ENCODE measurements at places on chromosomes 1 and 21.

DNA sequence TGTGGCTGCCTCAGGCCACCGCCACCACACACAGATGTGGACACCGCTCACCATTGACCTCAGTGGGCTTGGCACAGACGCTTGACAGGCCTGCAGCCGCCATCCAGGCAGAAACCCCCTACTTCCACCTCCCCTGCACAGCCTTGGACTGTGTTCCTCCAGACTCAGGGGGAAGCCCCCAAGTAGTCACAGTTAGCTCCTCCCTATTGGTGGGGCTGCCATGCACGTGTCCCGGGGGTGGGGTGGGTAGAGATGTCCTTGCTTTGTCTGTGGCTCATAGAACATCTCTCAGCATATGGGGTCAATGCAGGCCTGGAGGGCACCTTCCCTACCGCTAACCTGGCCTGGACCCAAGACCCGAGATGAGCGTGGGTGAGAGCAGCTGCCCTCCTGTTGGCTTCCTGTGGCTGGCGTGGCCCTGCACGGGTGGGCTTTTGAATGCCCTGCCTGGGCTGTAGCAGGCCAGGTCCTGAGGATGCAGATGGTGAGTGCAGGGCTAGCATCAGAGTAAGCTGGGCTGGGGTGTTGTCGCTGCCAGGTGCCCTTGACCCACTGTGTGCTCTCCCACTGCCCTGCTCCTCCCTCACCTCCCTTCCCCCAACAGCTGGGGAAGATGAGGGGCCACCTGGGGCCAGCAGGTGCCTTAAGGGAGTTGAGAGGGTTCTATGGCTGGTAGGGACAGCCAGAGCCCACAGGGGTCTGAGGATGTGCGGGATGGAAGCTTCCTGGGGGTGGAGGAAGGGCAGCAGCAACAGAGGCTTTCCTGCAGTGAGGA is 6.2 kb downstream of the CROCC start:
- DNase-seq, result no peak
- no peak overlapping the region for H3K4me3 ChIP-seq
- no peak overlapping the region for H3K27ac ChIP-seq
- peaks cover 12% of the 10 kb centered on the region for H3K4me1 ChIP-seq
- peaks cover 26% of the 10 kb centered on the region for H3K36me3 ChIP-seq

DNA sequence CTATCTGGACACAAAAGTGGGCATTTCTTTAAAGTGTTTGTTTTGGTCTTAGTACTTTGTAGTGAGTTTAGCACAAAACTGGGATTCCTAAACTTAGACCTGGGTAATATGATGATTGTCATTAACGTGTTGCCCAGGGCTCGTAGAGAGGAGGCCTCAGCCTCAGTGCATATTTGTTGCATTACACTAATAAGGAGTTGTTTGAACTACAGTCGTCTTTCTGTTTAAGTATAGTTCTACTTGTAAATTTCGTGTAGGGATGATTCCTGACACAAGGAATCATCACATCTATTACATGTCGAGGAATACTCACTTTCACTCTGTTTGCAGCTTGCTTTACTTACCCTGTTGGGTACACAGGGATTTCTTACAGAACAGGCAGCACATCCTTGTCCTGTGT is 85.0 kb downstream of the PRDM2 start:
- H3K27ac ChIP-seq, result no peak overlapping the region
- DNase-seq, result no peak
- no peak overlapping the region for H3K4me3 ChIP-seq
- H3K4me1 ChIP-seq, result peaks cover 15% of the 10 kb centered on the region

GRCh38 chr1:37373413-37373812 is 101.0 kb upstream of the ZC3H12A start:
- H3K36me3 ChIP-seq, result no peaks in the 10 kb centered on the region
- DNase-seq, result no peak
- H3K27me3 ChIP-seq, result no peaks in the 10 kb centered on the region
- H3K4me1 ChIP-seq, result no peaks in the 10 kb centered on the region

DNA sequence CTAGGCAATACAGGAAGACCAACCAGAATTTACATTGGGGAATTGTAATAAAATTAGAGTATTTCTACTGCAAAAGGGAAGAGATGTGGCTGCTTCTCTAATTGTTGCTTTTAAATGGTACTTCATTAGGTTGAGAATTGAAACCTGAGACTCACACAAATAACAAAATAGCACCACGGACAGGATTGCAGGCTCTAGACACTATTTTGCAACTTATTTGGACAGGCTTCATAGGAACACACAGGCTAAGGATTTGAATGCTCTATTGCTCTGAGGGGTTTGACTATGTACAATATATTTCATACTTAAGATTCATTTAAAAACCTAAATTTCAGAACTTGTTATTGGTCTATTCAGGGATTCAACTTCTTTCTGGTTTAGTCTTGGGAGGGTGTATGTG is 79.6 kb downstream of the ATP1B1 start:
- no peak for DNase-seq
- no peaks in the 10 kb centered on the region for H3K36me3 ChIP-seq
- H3K27me3 ChIP-seq, result no peaks in the 10 kb centered on the region
- no peak overlapping the region for H3K4me3 ChIP-seq
- no peaks in the 10 kb centered on the region for H3K4me1 ChIP-seq

DNA sequence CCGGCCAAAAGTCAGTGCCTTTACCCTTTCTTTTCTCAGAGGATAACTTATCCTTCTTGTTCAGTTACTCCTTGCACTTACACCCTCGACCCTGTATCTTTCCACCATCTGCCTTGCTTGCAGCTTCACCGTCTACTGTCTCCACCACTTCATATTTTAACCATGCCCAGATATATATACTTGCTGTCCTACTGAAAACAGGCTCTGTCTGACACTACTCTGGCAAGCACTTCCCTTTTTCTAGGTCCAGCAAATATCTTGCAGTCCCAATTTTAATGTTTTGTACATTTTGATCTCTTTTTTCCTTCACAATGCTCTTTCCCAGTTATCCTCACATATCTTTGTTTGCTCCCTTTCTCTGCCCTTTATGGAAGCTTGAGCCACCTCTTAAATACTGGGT is 308.6 kb downstream of the TPR start:
- H3K27ac ChIP-seq, result no peak overlapping the region
- H3K27me3 ChIP-seq, result no peaks in the 10 kb centered on the region
- H3K4me3 ChIP-seq, result no peak overlapping the region
- no peaks in the 10 kb centered on the region for H3K4me1 ChIP-seq
- no peaks in the 10 kb centered on the region for H3K36me3 ChIP-seq
- DNase-seq, result no peak

DNA sequence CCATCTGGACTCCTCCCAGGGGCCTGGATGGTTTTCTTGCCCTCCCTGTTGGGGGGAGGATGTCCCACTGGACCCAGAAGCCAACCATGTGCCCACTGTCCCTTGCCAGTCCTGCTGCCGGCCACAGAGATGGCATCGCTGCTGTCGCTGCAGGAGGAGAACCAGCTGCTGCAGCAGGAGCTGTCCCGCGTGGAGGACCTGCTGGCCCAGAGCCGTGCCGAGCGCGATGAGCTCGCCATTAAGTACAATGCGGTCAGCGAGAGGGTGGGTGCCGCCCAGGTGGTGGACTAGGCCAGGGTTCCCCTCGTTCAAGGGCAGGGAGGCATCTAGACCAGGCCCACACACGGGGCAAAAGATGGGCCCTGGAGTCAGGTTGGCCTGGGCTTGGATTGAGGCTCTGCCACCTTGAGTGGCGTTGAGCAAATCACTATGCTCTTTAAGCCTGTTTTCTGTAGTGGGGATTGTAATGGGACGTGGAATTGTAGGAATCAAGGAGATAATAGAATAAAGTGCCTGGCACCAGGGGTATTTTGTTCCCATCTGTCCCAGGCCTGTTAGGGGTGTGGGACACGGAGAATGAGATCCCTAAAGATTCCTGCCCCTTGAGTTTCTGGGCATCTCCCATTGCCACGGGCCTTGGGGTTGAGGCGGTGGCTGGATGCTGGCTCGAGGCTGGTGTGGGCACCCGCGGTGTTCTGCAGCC is 2.6 kb downstream of the CROCC start:
- no peak overlapping the region for H3K4me3 ChIP-seq
- peaks cover 32% of the 10 kb centered on the region for H3K4me1 ChIP-seq
- no peak overlapping the region for H3K27ac ChIP-seq

- H3K4me1 ChIP-seq, result peaks cover 23% of the 10 kb centered on the region
- H3K4me3 ChIP-seq, result peak overlapping the region; percentile 29
- DNase-seq, result no peak
- H3K27me3 ChIP-seq, result no peaks in the 10 kb centered on the region
Measured at GRCh38 chr1:169891539-169891885, 2.2 kb downstream of the SCYL3 start.

- no peak overlapping the region for H3K27ac ChIP-seq
- peak; percentile 14 for DNase-seq
- no peaks in the 10 kb centered on the region for H3K4me1 ChIP-seq
Measured at GRCh38 chr1:157369808-157370521, 182.3 kb downstream of the FCRL5 start.

GRCh38 chr1:159786966-159787365 is 6.2 kb downstream of the DUSP23 start:
- H3K27ac ChIP-seq, result no peak overlapping the region
- no peaks in the 10 kb centered on the region for H3K36me3 ChIP-seq
- DNase-seq, result no peak
- H3K27me3 ChIP-seq, result no peaks in the 10 kb centered on the region
- peaks cover under 1% of the 10 kb centered on the region for H3K4me1 ChIP-seq

- H3K27ac ChIP-seq, result peak overlapping the region; percentile 51
- peaks cover 49% of the 10 kb centered on the region for H3K4me1 ChIP-seq
- H3K27me3 ChIP-seq, result no peaks in the 10 kb centered on the region
Measured at GRCh38 chr21:33268737-33269441, 2.7 kb downstream of the IL10RB start.

DNA sequence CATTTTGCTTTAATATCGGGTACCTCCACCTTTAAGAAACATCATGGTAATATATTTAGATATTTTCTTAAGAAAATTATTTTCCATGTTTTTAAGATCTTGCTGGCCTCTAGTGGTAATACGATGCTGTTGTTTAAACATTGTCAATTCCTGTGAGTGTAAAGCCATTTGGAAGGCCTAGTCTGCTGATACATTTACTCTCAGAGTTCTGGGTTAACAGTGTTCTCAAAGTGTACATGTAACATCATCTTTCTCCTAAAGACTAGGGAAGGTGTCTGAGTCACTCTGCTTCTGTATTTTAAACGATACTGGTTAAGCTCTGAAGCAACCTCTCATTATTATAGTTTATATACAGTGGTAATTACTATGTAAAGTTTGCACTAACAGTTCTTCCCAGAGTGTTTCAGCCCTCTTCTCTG is 189.1 kb downstream of the RASAL2 start:
- no peaks in the 10 kb centered on the region for H3K4me1 ChIP-seq
- H3K27me3 ChIP-seq, result no peaks in the 10 kb centered on the region
- no peak overlapping the region for H3K27ac ChIP-seq
- H3K36me3 ChIP-seq, result no peaks in the 10 kb centered on the region
- no peak for DNase-seq
- no peak overlapping the region for H3K4me3 ChIP-seq

DNA sequence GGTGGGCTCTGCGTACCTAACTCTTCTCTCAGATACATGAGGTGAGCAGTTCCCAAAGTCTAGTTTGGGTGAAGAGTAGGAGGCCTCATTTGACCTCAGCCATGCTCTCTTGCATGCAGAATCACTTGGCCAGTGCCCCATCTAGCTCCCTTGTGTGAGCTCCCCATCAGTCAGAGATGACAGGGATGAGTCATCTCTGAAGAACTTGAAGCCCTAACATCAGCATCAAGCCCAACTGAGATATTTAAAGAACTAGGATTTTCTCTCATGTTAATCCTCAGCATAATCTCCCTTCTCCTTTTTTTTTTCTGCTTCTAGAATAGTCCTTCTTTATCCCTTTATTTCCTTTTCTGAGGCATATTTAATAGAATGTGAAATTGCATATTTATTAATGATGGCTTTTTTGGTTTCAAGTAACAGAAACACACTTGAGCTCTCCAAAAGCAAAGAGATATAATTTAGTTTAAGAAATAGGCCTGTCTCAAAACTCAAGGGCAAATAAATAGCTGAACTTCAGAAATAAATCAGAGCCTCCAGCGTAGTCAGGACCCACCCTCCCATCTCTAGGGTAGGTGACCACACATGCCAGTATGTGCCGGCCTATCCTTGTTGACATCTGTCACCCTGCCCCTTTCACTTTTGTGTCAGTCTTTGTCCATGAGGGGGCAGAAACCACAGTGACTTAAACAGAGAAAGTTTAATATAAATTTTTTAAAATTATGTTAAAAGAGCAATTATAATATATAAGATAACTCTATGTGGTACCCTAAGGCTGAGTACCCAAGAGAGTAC is 112.3 kb downstream of the TSEN15 start:
- H3K4me3 ChIP-seq, result no peak overlapping the region
- no peaks in the 10 kb centered on the region for H3K27me3 ChIP-seq
- no peaks in the 10 kb centered on the region for H3K4me1 ChIP-seq

DNA sequence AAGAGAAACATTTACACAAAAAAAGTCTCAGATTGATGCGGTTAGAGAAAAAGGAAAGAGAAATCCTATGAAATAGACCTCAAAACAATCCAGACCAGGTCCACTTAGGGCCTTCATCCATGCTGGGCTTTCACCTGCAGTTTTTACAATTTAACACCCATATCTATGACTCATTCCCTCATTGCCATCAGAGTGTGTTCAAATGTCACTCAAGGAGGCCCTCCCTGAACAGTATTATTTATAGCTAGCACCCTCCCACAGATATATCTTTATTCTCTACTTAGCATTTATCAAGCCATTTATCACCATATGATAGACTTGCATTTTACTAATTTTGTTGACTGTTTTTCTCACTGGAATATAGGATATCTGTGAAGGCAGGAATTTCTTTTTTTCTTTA is 824 bp upstream of the KRTAP21-3 start:
- H3K4me3 ChIP-seq, result no peak overlapping the region
- no peak overlapping the region for H3K27ac ChIP-seq
- no peak for DNase-seq
- no peaks in the 10 kb centered on the region for H3K27me3 ChIP-seq

DNA sequence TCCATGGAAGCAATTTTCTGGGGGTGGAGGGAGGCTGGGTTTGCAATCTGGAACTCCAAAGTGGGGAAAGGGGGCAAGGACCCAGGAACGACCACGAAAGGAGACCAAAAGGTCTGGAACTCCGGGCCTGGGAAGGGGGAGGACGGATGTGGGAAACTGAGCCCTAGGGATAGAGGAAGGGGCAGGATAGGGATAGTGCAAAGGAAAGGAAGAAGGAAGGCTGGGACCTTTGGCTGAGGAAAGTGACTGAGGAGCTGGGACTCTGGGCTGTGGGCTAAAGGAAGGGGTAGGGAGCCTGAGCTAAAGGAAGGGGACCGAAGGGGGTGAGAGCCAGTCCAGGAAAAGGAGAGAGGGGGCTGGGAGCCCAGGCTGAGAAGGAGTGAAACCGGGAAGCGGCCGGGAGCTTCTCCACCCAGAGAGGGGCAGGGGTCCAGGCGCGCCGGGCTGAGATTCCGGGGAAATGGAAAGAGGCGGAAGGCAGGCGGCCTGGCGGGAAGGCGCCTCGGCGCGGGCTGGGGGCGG is 395 bp downstream of the SLC9A1 start:
- no peaks in the 10 kb centered on the region for H3K27me3 ChIP-seq
- H3K36me3 ChIP-seq, result peaks cover 3% of the 10 kb centered on the region
- H3K27ac ChIP-seq, result peak overlapping the region; percentile 22
- no peak for DNase-seq

DNA sequence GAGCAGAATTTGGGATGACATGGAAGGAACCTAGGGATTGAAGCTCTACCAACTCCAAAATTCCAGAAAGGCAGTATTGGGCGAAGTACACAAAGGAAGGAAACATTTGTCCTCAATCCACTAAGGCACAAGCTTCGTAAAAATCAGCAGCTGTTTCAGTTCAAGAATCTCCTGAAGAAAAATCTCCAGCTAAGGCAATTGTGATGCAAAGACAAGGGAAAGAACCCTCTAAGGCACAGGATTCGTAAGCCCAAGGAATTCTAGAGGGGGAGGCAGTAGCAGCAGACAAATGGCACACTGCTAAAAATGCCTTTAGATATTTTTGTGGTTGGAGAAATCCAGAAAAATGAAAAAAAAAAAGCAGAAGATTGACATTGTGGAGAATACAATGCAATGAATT is 64.5 kb upstream of the PLPPR5 start:
- H3K27ac ChIP-seq, result no peak overlapping the region
- DNase-seq, result no peak
- H3K36me3 ChIP-seq, result no peaks in the 10 kb centered on the region
- no peak overlapping the region for H3K4me3 ChIP-seq
- no peaks in the 10 kb centered on the region for H3K27me3 ChIP-seq
